Ecto neural progenitor cell (in vitro differentiated cells): ENCODE measurements at places on chromosomes 4 and X.

DNA sequence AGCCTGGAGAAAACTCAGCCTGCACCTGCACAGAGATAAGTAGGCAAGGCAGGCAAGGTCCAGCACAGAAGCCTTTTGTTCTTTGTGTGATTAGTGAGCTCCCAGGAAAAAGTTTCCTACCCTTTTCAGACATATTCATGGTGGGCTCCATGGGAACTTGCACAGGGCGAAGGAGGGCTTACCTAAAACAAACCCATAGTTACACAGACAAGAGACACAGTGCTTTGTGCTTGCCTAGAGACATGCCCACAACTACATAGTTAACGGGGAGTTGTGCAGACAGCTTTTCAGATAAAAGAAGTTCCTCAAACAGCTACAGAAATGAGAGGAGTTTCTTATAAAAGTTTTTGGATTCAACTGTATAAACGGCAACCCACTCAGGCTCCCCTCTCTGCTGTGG is 180.5 kb downstream of the GLUD2 start:
- DNase-seq = no peak

DNA sequence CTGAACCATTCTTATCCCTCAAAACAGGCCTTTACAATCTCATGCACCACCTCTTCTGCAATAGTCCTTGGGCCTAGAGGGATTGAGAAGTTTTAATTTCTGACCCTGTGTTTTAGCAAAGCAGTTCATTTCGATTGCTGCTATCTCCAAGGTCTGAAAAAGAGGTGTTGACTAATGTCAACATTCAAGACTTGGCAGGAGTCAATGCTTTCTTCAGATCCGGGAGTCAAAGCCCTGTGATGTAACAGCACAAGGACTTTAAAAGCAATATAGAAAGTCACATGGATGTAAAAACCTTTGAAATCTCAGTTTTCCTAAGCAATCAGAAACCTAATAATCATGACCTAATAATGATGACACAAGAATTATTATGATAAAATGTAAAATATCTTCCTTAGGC is 133.8 kb downstream of the ADAM29 start:
- DNase-seq = no peak

DNA sequence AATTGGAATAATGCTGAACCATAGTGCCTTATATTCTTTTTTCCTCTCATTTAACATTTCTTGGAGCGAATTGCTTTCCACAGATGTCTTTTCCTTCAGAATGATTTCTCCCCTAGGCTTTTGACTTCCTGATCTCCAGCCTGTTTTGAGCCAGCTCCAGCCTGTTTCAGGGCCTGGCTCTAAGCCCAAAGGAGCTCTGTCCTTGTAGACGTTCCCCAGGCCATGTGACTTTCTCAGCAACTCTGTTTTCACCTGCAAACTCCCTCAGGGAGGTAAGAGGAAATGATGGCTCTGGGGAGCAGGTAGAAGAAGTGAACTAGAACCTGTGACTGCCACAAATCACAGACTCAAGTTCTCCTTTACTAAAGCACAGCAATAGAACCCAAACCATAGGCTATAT is 89.1 kb downstream of the AKAP4 start:
- no peak for DNase-seq

GRCh38 chr4:121421594-121421993 is 40.8 kb upstream of the QRFPR start:
- no peak for DNase-seq

DNA sequence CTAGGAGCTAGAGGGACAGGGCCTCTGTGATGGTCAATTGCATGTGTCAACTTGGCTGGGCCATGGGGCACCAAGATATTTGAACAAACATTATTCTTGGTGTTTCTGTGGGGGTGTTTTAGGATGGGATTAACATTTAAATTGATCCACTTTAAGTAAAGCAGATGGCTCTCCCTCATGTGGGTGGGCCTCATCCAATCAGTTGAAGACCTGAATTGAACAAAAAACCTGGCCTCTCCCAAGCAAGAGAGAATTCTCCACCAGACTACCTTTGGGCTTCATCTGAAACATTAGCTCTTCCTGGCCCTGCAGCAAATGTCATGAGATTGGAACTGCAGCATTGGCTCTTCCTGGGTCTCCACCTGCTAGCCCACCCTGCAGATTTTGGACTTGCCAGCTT is 207.1 kb upstream of the ATP6AP2 start:
- no peak for DNase-seq
